ENCODE measurements at places on chromosomes 4 and X.

DNA sequence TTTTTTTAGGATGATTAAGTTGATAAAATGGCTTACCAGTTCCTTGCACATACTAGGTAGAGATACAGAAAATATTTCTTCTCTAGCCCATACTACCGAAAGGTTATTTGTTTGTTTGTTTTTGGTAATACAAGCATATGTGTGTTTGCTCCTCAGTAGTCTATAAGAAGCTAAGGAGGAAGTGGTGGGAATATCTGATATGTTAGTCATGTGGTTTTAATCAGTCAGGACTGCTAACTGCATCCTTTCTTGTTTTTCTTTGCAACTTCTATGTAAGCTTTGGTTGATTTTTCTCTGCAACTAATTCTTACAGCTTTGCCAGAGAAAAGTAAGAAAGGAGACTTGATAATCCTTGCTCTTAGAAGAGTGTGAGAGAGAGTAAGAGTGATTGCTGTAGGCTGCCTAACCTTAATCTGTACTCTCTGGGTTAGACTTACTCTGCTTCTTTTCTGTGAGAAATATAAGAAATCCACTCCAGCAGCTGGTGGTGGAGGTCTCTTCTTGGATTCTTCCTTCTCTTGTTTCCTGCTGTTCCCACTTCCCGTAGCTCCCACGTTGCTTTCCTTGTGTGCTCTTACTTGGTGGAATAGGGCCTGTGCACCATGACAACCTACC, 28.3 kb downstream of the SEPTIN11 start:
- DNase-seq, result no peak

DNA sequence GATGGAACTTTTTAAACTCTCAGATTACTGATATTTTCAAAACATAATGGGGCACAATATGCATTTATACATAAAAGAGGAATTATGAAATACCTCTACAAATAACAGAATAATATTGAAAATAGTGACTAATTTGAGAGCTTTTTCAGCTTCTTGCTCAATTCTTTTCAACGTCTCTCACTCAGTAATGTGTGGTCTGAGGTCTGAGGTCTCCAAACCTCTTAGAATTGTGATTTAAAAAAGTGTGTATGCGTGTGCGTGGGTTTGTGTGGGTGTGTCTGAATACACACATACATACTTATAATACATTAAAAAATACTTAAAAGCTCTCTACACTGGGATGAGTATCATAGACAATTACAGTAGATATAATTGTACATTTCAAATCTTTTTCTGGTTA, 7.9 kb downstream of the NDNF start:
- no peak for DNase-seq

DNA sequence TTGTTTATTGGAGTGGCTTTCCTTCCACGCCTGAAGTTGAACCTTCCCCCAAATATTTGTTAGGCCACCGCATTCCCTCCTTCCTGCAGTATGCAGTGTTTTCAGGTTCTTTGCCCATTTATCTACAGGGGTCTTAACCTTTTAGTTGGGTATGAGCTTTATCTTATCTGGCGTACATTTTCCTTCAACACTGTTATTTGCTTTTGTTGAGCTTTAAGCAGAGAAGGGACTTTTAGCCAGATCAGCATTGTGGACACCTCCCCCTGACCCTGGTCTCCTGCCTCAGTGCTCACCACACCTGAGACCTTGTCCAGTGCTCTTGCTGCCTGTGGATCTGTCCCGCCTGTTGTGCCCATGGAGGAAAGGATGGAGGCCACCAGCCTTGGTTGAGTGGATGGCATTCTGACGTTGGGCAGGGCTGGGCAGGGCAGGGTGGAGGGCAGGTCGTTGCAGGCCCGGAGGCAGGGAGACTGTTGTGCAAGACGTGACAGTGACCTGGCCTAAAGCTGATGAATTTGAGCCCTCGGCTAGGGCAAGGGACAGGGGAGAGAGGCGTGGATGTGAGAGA, 998 bp upstream of the DUSP9 start:
- no peak for DNase-seq

DNA sequence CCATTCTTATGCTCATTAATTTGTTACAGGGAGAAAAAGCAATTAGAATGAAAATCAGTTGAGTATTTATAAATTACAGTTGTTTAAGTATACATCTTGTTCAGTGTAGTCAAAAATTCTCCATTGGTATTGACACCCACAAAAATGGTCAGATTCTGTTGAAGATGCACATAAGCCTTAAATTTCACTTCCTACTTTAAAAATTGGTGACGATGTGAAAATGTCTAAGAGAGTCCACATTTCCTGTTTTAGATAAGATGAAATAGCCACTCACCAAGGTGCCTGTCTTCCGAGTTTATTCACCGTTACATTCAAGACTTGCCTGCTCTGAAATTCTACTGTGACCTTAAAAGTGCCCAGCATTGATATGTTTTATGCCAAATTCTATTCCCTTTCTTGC, 93.6 kb downstream of the GPR143 start:
- no peak for DNase-seq

DNA sequence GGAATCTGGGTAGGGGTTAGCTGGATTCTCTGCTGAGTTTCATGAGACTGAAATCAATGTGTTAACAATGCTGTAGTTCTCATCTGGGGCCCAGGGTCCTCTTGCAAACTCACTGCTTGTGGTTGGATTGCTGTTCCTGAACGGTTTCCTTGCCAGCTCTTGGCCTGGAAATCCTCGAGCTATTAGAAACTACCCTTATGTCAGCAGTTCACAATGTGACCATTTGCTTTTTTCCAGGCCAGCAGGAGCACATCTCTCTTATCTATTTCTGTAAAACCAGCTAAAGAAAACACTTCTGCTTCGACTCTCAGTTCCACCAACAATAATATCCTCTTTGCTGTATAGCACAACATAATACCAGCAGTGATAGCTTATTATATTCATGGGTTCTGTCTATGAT, 140.1 kb upstream of the TRAM1L1 start:
- no peak for DNase-seq

- no peak for DNase-seq
Observed at GRCh38 chrX:24229976-24230375, 80.4 kb downstream of the ZFX start.

DNA sequence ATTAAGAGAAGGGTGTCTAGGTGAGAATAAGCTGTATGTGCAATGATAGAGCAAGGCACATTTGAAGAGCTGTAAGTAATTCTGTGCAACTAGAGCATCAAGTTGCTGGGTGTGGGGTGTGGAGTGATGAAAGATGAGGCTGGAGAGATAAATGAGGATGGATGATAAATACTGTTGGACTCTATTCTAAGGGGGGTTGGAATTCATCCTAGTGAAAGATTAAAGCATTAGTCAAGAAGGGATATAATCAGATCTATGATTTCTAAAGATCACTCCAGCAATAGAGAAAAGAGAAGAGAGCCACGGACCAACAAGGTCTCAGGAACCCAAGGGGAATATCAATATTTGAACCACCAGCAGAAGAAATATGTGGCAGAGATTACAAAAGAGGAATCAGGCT, 415.0 kb upstream of the RPS6KA3 start:
- DNase-seq, result no peak

- DNase-seq, result no peak
Observed at GRCh38 chrX:44708470-44708869, 135.4 kb upstream of the DUSP21 start.

Measured in stimulated activated CD8-positive, alpha-beta memory T cell treated with anti-CD3 and anti-CD28 coated beads, Interleukin-15, amount 100 ng/mL, for 24 hours (primary cell).